ENCODE measurements at places on chromosomes 6 and 20. TPM values are rescaled to one million over a fixed set of nuclear protein-coding genes. Genes with fewer than 3 reads are reported as not detected.

BACH2 gene
- total RNA-seq: 17.5 TPM

DNA sequence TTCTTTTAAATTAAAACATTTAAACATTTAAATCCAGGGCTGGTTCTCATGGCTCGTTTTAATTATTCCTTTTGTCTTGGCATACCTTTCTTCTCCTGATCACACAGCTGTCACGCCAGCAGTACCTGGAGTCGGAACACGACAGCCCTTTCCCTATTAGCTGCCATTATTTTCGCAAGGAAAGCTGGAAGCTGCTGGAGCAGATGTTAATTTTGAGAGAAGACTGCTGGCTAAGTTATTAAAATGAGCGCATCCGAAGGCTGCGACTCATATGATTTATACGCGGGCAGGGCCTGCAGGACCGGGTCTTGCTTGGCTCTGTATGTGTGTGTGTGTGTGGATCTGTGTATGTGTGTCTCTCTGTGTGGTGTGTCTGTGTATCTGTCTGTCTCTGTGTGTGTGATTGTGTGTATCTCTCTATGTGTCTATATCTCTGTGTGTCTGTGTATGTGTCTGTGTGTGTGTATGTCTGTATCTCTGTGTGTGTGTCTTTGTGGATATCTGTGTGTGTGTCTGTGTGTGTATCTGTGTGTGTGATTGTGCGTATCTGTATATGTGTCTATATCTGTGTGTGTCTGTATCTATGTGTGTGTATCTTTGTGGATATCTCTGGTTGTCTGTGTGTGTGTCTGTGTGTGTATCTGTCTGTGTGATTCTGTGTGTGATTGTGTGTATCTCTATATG is 191.5 kb downstream of the CDH4 start:
- H3K4me3 ChIP-seq: no peak overlapping the region
- H3K27me3 ChIP-seq: no peaks in the 10 kb centered on the region
- DNase-seq: peak; percentile 49
- H3K4me1 ChIP-seq: peaks cover 13% of the 10 kb centered on the region
- H3K27ac ChIP-seq: no peak overlapping the region

DNA sequence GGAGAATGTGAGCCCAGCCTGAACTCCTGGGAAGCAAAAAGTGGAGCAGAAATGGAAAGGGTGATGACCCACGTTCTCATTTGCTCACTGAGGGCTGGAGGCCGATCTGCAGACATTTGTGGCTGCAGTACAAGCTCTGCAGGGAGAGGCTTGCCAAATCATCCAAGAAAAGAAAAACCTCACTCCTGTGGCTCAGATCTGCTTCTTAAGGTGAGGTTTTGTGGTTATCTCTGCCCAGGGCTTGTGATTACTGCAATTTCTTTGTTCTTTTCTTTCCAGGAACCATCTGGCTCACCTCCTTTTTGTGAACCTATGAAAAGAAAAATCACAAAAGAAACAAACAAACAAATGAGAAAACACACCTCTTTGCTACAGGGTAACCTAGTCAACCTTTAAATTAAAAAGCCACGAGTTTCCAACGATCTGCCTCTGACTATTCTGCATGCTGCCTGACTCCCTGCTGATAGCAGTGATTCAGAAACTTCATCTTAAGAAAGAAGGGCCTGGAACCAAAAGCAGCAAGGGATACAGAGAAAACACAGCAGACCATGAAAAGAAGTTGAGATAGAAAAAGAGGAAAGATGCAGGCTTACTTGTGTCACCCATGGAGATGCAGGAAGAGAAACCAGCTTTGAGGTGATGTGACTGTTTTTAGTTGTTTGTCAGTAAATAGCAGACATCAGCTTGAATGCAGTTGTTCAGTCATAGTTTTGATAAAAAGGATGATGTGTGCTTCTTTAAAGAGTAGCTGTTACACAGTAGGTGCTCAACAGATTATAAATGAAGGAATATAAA is 165.1 kb downstream of the LMBRD1 start:
- H3K27ac ChIP-seq: no peak overlapping the region
- no peaks in the 10 kb centered on the region for H3K4me1 ChIP-seq
- no peak for DNase-seq
- no peak overlapping the region for H3K4me3 ChIP-seq
- no peaks in the 10 kb centered on the region for H3K27me3 ChIP-seq
- H3K36me3 ChIP-seq: no peaks in the 10 kb centered on the region

SPTLC3 gene
- 5.6 TPM for total RNA-seq

DNA sequence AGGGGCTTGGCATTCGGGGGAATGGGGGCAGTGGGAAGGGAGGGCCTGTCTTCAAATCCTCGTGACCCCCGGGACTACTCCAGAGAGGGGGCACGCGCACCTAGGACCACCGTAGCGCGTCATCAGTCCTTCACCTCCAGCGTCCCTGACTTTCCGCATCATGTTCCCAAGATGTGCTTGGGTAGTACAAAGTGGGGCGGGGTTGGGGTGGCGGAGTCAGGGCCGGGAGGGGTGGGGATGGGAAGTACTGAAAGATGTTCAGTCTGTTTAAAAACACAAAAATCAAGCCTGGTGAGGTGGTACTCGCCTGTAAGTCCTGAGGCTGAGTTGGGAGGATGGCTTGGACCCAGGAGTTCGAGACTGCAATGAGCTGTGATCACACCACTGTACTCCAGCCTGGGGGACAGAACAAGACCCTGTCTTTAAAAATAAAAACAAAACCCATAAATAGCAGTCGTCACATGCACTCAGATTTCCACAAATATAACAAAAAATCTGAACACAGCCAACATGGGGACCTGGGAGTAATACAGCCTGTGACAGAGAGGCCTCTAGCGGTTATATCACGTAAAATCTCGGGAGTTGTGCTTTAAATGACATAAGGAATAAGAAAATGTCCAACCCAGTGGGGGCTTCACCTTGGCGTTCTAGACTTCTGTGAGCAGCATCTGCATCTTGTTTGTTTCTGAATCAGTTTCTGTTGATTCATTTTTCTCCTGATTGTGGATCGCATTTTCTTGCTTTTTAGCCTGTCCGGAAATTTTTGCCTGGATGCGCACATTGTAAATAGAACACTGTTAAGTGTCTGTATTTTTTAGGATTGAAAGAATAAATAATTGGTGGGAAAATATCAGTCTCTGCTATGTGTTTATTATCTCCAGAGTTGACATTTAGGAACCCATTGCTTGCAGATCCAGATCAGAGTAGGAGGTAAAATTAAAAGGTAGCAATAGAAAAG is 698 bp upstream of the LRP11 start:
- H3K4me3 ChIP-seq: peak overlapping the region; percentile 70
- peak; percentile 48 for DNase-seq
- no peaks in the 10 kb centered on the region for H3K27me3 ChIP-seq
- H3K4me1 ChIP-seq: peaks cover 19% of the 10 kb centered on the region
- H3K27ac ChIP-seq: peak overlapping the region; percentile 80

- H3K27ac ChIP-seq: no peak overlapping the region
- H3K27me3 ChIP-seq: no peaks in the 10 kb centered on the region
- no peak for DNase-seq
- peaks cover 24% of the 10 kb centered on the region for H3K36me3 ChIP-seq
These were observed 14.3 kb upstream of the MAP1LC3A start for GRCh38 chr20:34544109-34544796.

DNA sequence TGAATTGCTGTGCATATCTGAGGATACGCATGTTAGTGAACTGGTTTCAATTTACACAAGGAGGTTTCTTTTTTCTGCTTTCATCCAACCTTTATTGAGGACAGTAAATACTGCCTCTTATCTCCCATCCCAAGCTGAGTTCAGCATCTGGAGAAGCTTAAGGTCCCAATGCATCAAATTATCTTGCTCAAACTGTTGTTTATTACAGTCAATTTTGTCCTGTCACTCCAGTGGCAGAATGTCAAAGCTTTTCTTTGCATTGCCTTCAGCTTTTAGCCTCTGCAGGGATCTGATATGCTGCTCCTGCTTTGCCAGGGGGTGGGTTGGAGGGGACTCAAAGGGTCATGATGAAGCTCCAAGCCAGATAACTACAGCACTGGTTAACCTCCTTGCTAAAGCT is 435.4 kb upstream of the SOX4 start:
- DNase-seq: no peak
- no peak overlapping the region for H3K27ac ChIP-seq
- no peaks in the 10 kb centered on the region for H3K27me3 ChIP-seq
- H3K4me3 ChIP-seq: no peak overlapping the region

SLC12A5 gene
- total RNA-seq: 15.2 TPM

DNA sequence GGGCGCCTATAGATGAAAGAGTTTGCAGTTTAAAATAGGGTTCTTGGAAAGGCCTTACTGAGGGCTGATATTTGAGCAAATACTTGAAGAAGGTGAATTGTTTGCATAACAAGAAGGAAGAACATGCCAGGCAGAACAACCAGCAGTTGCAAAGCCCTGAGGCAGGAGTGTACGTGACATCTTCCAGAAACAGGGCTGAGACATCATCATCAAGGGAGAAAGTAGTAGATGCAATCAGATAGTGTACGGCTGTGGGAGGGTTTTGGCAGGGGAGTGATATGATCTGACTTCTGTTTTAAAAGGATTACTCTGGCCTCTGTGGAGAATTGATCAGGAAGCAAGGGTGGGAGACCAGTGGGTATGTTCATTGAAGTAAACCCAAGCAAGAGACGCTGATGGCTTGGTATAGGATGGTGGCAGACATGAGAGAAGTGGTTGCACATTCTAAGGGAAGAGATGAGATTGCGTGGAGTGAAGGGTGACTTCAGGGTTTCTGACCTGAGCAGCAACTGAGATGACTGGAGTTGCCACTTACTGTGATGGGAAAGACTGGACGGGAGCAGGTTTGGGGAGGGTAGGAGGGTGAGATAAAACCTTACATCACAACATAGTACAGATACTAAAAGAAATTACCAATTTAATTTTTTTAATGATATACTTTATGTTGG is 28.8 kb downstream of the RIOK1 start:
- peaks cover 4% of the 10 kb centered on the region for H3K4me1 ChIP-seq
- peaks cover 34% of the 10 kb centered on the region for H3K36me3 ChIP-seq
- H3K27ac ChIP-seq: no peak overlapping the region
- DNase-seq: no peak

OR2H2 gene
- not detected for total RNA-seq

GRCh38 chr20:59314997-59315396 is 14.6 kb downstream of the EDN3 start:
- no peak overlapping the region for H3K4me3 ChIP-seq
- H3K27me3 ChIP-seq: no peaks in the 10 kb centered on the region
- no peaks in the 10 kb centered on the region for H3K36me3 ChIP-seq
- H3K27ac ChIP-seq: no peak overlapping the region

HLA-F gene
- total RNA-seq: 7.4 TPM

DNA sequence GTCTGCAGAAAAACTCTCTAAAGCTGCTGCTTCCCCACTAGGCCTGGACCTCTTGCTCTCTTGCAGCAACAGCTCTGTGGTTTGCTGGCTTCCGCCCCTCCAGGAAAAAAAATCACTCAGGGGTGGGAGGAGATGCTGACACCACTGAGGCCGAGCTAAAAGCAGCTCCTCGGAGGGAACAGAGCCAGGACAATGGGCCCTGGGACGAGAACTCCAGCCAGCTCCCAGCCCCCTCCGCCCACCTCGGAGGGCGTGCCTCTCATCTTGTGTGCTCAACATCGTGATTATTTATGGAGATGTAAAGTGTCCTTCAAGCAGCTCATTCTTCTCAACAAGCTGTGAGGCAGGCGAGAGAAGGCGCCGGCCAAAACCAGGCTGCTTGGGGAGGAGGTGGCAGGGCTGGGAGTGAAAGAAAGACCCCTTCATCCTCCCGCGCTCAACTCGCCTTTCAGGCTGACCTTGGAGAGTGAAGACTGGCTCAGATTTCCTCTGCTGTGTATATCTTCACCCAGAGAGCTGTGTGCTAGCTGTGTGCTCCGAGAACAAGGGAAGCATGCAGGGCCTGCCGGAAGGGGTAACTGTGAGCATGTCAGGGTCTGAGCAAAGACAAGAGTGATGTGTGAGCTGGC is 53.5 kb upstream of the LRFN2 start:
- H3K36me3 ChIP-seq: no peaks in the 10 kb centered on the region
- no peak overlapping the region for H3K4me3 ChIP-seq
- no peaks in the 10 kb centered on the region for H3K27me3 ChIP-seq

DNA sequence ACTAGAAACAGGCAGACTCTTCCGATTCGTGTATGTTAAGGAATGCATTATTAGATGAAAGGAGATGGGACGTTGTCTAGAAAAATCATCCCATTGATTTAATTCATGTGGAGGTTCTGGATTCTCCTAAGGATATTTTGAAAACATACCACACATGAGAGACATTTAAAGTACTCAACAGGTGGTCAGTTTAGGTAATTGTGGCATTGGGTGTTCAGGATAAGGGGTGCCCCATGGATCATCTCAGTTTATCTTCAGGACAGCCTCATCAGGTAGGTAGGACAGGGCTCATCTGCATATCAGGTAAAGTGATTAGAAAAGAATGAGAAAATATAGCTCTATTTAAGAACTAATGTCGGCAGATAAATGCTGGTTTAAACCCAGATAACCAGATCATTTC is 15.9 kb upstream of the PDE10A start:
- H3K27ac ChIP-seq: no peak overlapping the region
- H3K27me3 ChIP-seq: no peaks in the 10 kb centered on the region
- no peak for DNase-seq
- no peaks in the 10 kb centered on the region for H3K36me3 ChIP-seq

- no peaks in the 10 kb centered on the region for H3K27me3 ChIP-seq
- no peak for DNase-seq
- H3K27ac ChIP-seq: no peak overlapping the region
- no peaks in the 10 kb centered on the region for H3K36me3 ChIP-seq
These were observed 324.7 kb upstream of the RUNX2 start for GRCh38 chr6:45003387-45003786.

Measured in astrocyte (in vitro differentiated cells and primary cell).